ENCODE measurements at places on chromosomes 3 and 15. TPM values are rescaled to one million over a fixed set of nuclear protein-coding genes. Genes with fewer than 3 reads are reported as not detected.

- no peaks in the 10 kb centered on the region for H3K27me3 ChIP-seq
- no peaks in the 10 kb centered on the region for H3K36me3 ChIP-seq
- no peak overlapping the region for H3K4me3 ChIP-seq
- H3K27ac ChIP-seq: peak overlapping the region; percentile 27
- peaks cover 25% of the 10 kb centered on the region for H3K4me1 ChIP-seq
- peak; percentile 13 for DNase-seq
Observed at GRCh38 chr3:16239780-16240179, 25.0 kb downstream of the DPH3 start.

LIPH gene
- not detected for total RNA-seq

DNA sequence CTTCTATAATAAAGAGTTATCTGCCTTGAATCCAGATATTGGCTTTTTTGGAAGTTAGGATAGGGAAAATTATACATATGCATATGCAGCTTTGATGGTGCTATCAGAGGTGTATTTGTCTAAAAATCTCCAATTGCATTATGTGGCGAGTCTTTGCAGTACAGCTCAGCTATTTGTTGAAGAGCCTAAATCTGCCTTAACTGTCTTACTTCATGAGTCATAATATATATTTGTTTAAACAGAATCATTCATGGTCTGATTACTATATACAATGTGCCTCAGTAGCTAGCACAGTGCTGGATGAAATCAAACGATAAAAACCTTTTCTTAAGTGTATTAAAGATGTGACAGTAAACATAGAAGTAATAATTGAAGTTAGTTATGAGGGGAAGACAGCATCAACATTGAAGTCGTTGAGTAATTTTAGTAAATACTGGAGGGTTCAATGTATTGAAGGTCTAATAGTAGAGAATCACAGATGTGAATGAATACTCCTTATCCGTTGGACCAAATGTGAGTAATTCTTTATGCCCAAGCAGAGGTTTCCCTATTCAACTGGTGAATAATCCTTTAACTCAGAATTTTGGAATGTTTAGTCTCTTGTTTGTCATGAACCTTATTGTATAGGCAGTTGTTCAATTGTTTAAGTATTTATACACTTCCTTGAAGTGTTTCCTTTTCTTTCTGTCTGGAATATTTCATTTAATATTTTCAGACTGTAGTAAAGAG is 74.8 kb upstream of the NAALADL2 start:
- no peaks in the 10 kb centered on the region for H3K4me1 ChIP-seq
- H3K36me3 ChIP-seq: no peaks in the 10 kb centered on the region
- H3K4me3 ChIP-seq: no peak overlapping the region
- no peaks in the 10 kb centered on the region for H3K27me3 ChIP-seq

DNA sequence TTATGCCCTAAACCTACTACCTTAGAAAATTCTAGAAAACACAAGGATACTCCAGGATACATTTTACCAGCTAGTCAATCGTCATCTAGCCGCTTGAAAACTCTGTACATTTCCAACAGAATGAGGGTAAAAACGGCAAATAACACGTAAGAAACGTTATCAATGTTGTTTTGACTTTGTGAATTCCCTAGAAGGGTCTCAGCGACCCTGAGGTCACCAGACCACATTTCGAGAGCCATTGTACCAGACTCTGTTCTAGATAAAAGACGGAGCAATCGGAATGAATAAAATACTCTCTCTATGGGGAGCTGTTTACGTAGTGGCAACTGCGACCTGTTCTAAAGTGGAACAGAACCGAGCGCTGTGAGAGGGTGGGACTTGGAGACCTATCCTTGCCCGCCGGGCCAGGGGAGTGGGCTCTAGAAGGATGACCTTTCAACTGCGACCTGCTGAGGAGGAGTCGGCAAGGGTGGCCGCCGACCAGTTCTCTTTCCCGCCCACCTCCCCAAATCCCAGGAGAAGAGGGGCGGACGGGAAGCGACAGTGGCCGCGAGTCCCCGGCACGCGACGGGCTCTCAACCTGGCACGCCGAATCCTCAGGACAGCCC is 778 bp upstream of the AP4E1 start:
- H3K27me3 ChIP-seq: no peaks in the 10 kb centered on the region
- H3K4me3 ChIP-seq: peak overlapping the region; percentile 89
- peak overlapping the region; percentile 77 for H3K27ac ChIP-seq
- peaks cover 28% of the 10 kb centered on the region for H3K4me1 ChIP-seq

DNA sequence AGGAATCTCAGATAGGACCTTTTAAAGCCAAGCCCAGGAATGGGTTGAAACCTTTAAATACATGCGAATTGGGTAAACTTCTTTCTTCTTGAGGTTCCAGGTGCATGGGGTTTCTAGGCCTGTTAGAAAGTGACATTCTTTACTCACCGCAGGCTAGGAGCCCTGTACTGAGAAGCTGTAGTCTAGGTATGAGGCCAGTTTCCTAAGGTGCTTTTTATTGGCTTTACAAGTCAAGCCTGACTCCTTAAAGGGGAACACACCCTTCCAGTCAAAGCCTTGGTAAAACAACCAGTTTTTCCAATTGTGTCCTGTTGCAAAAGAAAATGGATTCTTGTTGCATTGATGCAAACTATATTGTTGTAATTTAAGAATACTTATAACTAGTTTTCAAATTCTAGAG is 76.1 kb upstream of the ATP11B start:
- no peaks in the 10 kb centered on the region for H3K36me3 ChIP-seq
- H3K4me1 ChIP-seq: no peaks in the 10 kb centered on the region
- no peak for DNase-seq
- no peak overlapping the region for H3K4me3 ChIP-seq
- no peak overlapping the region for H3K27ac ChIP-seq
- H3K27me3 ChIP-seq: no peaks in the 10 kb centered on the region

EPHA6 gene
- total RNA-seq: not detected
